ENCODE measurements at places on chromosomes 2 and 18. TPM values are rescaled to one million over a fixed set of nuclear protein-coding genes. Genes with fewer than 3 reads are reported as not detected.

Gene KATNAL2
- 2.4 TPM for total RNA-seq

Gene GALNT3
- 0.83 TPM for total RNA-seq

Gene CLEC4F
- total RNA-seq = not detected

Gene LYPD6
- total RNA-seq = 0.13 TPM

Gene SOWAHC
- total RNA-seq = 1.7 TPM

Gene TUBA3E
- total RNA-seq = 96.4 TPM

Gene PREPL
- 72.0 TPM for total RNA-seq

Gene AQP4
- 11.1 TPM for total RNA-seq

Gene HAAO
- 8.1 TPM for total RNA-seq

Gene CNTNAP5
- not detected for total RNA-seq

Gene UNC80
- not detected for total RNA-seq

Gene C2orf66
- total RNA-seq = not detected

GRCh38 chr2:873651-874580 lies 76.7 kb upstream of the SNTG2 start:
- DNase-seq = no peak

DNA sequence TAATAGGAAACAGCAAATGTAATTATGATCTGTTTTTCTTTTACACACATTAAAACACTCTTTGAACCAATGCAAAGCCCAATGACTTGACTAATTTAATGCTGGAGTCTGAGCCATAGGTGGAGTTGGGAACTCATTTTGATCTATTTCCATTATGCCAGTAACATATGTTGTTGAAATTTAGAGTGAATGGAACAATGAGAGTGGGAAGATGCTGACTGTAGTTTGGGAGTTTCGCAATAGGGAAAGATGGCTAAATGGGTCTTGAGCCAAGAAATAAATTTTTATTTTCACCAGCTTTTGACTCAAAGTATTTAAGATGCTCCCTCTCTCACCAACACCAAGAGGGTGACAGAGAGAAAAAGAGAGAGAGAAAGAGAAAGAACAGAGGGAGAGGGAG lies 246.7 kb downstream of the DLGAP1 start:
- DNase-seq = no peak

DNA sequence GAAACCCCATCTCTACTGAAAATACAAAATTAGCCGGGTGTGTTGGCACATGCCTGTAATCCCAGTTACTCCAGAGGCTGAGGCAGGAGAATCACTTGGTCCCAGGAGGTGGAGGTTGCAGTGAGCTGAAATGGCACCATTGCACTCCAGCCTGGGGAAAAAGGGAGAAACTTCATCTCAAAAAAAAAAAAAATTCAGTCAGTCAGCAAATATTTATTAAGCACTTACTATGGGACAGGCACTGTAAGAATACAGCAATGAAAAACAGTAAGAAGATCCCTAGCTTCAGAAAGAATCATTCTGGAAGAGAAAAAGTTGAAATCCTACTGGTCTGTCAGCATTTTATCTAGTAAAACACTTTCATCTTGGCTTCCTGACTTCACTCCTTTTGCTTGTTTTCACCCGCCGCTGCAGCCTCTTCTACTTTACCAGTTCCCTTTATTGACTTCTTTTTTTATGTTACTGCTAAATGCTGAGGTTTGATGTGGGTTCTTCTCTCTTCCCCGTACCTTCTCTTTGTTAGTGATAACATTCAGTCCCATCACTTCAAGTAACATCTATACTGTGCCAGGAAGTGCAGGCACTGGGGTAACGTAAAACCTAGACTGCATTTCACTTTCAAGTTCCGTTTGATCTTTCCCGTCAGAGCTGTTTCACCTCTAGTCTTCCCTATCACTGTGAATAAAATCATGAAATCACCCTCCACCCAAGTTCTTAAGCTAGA lies 10.8 kb upstream of the TAF4B start:
- no peak for DNase-seq

- no peak for DNase-seq
Observed at GRCh38 chr2:27912512-27912911, 22.0 kb downstream of the BABAM2 start.

GRCh38 chr2:168401048-168401556 lies 55.0 kb upstream of the CERS6 start:
- no peak for DNase-seq

GRCh38 chr2:237213315-237214022 lies 127.8 kb downstream of the COPS8 start:
- no peak for DNase-seq

DNA sequence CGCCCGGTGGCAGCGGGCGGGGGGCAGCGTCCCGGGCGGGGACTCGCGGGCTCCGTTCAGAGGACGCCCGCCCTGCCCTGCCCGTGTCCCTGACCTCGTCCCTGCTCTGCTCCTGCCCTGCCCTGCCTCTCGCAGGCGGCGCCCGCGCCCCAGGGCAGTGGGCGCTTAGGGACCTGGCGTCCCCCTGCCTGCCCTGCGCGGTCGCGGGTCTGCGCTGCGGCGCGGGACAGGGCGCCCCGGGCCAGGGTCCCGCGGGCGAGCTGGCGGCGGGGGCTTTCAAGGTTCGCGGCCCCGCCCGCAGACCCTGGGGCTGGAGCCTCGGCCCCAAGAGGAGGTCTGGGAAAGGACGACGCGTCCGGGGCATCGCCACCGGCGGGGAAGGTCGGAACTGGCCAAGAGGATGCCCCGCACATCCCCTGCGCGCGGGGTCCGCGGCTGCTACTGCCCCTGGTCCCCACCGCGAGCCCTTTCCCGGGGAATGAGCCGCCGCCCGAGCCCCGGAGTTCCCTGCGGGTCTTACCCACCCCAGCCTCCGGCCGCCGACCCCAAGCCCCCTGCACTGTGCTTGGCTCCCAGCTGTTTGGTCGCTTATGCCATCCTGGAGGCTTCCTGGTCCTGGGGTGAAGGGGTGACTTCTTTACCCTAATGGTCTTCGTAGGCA lies 679 bp downstream of the RNF144A start:
- DNase-seq = peak; percentile 38

- no peak for DNase-seq
Observed at GRCh38 chr2:69095305-69095704, 82.3 kb downstream of the ANTXR1 start.

DNA sequence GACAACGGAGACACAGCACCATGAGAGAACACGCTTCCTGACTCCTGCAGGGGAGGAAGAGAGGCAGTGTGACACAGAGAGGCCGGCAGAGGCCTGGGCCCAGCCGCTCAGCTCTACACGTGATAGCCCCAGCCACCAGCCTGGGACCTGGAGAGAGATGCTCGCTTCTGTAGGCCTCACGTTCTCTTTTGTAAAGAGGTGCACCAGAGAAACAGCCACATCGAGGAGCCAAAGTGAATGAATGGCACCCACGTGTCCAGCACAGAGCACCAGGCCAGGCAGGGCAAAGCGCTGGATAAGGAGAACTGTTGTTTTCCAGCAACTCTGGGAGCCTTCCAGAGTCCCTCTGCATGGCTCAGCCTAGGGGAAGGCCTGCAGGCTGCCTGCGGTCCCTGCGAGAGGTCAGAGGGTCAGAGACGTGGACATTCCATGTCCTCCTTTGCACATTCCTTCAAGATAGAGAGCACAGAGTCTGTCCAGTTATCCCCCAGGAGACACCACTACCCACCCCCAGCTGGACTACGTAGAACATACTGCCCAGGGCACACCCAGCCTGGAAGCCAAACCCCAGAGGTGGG lies 14.2 kb downstream of the LIMS2 start:
- DNase-seq = peak; percentile 24

DNA sequence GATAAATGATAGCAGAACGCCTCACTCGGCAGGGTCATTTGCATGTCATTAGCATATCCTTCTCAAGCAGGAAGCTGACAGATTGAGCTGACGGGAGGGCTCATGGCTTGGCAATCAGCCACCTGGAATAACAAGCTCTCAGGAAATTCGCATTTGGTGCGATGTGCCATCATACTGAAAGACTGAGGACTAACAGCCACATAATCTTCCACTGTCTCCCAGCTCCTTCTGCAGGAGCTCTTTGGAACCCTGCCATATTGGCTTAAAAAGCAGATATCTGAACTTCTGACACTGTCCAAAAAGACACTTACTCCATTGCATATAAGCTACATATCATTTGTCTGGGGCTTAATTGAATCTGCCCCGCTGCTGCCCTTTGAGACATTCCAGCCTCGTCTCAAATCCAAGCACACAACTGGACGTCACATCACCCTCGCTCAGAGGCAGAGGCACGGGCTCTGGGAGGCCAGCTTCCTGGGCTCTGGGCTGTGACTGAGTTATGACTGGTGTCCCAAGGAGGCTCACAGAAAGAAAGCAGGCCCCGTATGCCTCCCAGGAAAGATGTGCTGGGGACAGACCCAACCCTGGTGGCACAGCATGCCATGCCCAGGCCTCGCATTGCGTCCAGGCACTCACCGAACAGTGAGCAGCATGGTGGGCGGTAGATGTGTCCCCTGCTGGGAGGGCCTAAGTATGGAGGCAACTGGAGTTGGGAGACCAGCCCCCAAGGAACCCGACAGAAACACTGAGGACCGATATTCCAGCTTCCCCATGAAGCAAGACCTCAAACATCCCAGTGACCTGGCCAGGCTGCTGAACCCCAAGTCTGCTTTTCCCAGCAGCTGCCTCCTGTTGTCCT lies 228.0 kb downstream of the ATAD2B start:
- no peak for DNase-seq

DNA sequence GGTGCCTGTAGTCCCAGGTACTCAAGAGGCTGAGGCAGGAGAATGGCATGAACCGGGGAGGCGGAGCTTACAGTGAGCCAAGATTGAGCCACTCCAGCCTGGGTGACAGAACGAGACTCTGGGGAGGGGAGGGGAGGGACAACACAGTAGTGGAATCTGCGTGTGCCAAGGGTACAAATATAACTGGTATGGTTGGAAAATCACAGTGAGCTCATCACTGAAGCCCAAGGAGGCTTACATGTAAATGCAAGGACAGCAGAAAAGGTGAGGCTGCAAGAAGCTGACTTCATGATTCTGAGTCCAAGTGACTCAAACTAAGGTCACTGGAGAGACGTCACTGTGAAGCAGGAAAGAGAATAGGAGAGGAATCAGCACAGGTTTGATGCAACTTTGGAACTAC lies 9.2 kb downstream of the SEPTIN10 start:
- DNase-seq = no peak

GRCh38 chr2:168521053-168521741 lies 65.1 kb downstream of the CERS6 start:
- no peak for DNase-seq

- no peak for DNase-seq
Observed at GRCh38 chr2:75592030-75592429, 31.3 kb upstream of the EVA1A start.

DNA sequence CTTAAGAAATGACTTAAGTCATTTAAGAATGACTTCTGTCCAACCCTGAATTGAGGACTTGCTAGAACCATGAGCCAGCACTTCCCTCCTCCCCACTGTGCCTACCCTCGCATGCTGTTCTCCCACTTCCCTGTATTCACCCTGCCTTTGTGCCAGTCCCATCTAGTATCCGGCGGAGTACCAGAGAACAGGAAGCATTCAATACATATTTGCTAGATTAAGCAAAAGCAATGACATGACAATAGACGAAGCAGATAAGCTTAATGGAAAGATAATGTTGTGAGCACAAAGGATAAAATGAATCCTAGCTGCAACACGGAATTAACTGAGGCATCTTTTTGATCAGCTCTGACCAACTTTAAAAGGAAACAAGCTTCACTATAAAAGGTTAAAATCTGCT lies 328.5 kb downstream of the TDRD15 start:
- no peak for DNase-seq

DNA sequence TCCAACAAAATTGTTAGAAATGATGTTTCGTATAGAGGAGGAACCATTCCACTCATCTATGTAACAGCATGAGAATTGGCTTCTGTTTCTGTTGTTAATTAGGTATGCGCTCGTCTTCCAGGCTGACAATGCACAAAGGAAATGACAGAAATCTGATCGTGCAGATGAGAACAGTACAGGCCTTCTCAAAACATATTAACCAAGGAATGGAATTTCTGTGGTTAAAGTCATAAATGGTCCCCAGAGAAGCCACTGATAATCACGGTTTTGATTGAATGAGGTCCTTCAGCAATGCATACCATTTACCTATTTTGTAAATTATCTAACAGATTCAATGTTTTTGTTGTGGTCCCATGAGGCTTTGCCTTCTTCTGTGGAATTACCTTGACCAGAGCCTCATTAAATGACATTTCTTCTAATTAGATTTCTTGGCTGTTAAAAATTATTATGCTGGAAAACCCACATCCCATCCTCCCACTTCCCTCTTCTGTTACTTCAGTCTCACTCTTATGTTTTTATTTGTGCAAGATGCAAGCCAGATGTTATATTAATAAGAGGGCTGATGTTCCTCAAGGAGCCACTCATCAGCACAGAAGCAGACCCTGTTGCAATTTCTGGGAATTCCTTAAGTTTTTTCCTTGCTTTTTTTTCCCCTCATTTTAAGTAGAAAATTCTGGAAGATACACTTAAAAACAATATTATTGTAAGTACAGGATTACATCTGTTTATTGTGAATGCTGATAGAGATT lies 395.8 kb downstream of the PID1 start:
- DNase-seq = no peak

GRCh38 chr2:88180605-88181240 lies 10.6 kb downstream of the THNSL2 start:
- DNase-seq = no peak

DNA sequence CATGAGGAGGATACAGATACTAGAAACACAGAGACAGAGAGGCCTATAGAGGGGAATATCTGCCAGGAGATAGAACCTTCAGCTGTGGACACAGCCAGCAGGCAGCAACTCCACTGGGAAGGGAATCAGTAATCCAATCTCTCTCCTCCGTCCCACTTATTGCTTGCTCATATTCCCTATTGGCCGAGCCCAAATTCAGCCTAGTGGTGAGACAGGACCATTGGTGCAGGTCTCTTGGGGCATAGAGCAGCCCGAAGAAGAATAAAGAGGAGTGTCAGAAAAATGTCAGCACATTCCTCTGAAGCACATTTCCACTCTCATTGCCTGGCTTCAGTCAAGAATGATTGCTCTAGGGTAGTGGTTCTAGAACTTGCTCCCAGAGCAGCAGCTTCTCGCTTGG lies 1091.5 kb upstream of the GYPC start:
- no peak for DNase-seq

DNA sequence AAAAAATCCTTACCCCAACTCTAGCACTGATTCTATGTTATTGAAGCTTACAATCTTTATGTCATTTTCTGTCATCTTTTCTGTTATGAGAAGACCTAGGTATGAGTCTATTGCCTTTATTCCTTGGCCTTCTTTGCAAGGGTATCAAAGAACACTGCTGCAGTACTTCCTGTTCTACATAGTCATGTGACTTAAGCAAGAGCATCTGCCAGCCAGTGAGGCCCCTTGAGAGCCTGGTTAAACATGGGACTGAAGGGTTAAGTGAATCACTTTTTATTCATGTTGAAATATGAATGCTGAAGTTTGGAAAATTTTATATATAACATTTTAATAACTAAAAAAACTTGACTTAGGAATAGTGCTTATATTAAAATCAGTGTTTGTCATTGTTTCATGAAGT lies 844 bp upstream of the CPS1 start:
- no peak for DNase-seq

- no peak for DNase-seq
Observed at GRCh38 chr2:26644188-26644835, 3.1 kb upstream of the CIB4 start.

GRCh38 chr2:24409171-24409570 lies 48.8 kb upstream of the ITSN2 start:
- no peak for DNase-seq

Data from heart left ventricle (tissue), 16 donors.